ENCODE measurements at places on chromosomes 6 and 20.

DNA sequence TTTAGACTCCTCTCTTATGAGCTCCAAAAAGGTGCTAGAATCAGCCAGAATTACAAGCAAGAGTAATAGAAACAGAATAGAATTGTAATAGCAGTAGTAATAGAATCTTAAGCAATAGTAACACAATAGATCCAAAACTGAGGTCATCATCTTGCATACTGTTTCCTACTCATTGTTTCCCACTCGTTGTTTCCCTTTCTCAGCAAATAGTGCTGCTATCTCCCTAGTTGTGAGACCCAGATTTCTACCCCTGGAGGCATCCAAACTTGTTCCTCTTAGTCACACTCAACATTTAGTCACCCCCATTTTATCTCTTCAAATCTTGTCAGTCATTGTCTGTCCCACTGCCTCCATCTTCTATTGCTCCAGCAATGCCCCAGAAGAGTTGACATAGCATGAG lies 356.9 kb upstream of the MARCKS start:
- DNase-seq = no peak

DNA sequence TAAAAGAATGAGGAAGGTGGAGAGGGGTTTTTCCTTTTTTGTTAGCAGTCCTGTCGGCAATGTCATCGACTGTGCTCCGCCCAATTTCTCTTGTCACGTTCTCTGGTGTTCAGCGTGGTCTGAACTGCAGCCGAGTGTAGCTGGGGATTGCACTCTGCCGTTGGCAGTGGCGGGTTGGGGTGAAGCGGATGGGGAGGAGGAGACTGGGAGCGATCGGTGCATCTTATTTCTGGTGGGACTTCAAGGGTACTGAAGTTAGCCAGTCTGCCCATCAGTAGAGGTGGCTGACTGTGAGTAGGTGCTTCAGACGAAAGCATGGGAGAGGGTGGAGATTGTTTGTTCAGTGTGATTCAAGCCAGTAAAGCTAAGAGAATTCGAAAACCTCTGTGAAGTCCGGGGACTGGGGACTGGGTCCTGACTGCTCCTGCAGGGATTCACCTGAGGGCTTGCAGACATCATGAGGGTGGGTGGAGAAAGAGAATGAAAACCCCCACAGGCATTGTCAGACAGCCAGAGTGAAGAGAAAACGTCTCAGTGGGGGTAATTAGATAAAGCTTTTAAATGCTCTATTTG lies 5.1 kb downstream of the RREB1 start:
- no peak for DNase-seq

DNA sequence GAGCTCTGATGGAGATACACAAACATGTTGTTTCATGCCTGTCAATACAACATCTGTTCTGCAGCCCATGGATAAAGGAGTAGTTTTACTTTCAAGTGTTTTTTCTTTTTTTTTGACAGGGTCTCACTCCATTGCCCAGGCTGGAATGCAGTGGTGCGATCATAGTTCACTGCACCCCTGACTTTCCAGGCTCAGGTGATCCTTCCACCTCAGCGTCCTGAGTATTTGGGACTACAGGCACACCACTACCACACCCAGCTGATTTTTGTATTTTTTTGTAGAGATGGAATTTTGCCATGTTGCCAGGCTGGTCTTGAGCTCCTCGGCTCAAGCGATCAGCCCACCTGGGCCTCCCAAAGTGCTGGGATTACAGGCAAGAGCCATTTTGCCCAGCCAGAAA lies 97.0 kb downstream of the SMAP1 start:
- no peak for DNase-seq

GRCh38 chr6:145608850-145609249 lies 126.5 kb downstream of the EPM2A start:
- DNase-seq = no peak

- DNase-seq = no peak
Observed at GRCh38 chr6:168062346-168063289, 16.4 kb downstream of the FRMD1 start.

DNA sequence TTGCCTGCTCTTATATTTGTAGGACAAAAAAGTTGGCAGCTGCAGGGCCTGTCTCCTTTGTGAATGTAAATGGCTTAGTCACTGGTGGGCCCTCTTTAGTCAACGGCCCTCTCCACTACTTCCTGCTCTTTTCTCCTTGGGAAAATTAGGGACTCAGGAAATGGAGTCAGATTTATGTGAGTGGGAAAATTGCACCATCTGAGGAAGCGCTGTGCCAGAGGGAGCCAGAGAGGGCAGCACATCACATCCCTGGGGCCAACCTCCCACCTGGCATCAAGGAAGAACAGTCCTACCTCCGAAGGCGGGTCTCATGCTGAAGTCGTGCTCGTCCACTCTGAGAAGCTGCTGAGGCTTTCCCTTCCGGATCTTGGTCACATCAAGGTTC lies 15.6 kb downstream of the GABRR2 start:
- DNase-seq = no peak

DNA sequence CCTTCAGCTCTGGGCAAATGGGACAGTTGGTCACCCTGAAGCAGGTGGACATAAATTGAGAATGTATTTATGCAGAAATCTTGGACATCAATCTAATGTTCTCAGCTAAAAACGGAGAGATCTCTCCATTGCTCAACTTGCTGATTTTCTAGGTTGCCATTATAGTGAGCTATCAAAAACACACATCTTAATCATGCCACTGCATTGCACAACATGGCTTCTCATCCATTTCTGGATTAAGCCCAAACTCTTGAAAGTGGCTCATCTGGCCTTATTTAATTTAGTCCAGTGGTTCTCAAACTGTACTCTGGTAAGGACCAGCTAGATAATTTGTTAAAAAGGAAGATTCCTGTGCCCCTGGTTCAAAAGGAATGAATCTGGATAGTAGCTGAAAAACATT lies 324.9 kb upstream of the CITED2 start:
- DNase-seq = no peak

- peak; percentile 22 for DNase-seq
Observed at GRCh38 chr6:89828988-89829471, 650 bp upstream of the CASP8AP2 start.

DNA sequence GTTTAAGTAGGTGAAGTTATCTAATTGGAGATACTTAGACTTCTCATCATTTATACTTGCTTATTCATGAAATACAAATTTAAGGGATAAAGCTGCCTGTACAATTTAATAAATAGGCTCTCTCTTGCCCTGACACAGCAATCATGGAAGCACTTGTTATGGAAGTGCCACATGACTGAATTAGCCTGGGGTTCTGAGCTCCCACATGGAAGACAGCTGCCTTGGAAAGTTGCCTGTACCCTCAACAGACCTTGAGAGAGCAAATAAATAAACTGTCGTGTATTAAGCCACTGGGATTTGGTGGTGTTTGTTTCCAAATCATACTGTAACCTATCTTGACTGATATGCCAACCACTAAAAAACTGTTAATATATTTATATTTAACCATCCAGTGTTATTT lies 87.0 kb upstream of the RSPO3 start:
- DNase-seq = no peak

GRCh38 chr6:156852147-156852857 lies 75.1 kb downstream of the ARID1B start:
- no peak for DNase-seq

GRCh38 chr6:34484391-34484790 lies 18.5 kb downstream of the PACSIN1 start:
- no peak for DNase-seq

- DNase-seq = no peak
Observed at GRCh38 chr6:105596284-105596755, 193.4 kb upstream of the PREP start.

- no peak for DNase-seq
Observed at GRCh38 chr6:165746331-165746730, 83.3 kb upstream of the PDE10A start.

- no peak for DNase-seq
Observed at GRCh38 chr6:18276610-18277236, 12.4 kb upstream of the DEK start.

GRCh38 chr6:132715204-132715603 lies 1.3 kb upstream of the VNN1 start:
- DNase-seq = peak; percentile 26

GRCh38 chr20:24730750-24731149 lies 218.3 kb upstream of the CST7 start:
- no peak for DNase-seq

DNA sequence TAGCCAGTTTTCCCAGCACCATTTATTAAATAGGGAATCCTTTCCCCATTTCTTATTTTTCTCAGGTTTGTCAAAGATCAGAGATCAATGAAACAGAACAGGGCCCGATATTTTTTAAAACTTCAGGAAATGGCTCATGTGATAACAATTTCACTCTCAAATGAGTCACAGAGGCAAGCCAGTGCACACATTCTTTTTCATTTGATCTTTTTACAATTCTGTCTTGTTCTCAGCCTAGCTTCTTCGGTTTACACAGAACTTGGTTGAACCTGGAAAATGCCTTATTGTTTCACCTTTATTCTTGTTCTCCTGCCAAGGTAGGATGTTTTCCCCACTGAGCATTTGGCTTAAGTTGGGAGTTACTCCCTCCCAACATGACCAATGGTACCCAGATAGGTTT lies 258.9 kb downstream of the COL12A1 start:
- no peak for DNase-seq

DNA sequence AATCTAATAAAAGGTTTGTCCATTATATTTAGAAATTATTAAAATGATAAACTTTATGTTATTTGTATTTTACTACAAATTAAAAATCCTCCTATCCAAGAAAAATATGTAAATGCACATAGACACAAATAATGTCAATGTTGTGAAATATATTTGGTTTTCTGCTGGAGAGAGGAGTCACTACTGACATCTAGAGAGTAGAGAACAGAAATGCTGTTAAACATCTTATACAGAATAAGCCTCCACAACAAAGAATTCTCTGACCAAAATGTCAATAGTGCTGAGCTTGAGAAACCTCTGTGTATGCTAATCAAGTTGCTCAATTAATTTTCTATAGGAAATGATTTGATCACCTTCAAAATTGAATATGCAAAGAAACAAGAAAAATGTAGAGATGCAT lies 12.4 kb downstream of the HTR1B start:
- no peak for DNase-seq

GRCh38 chr6:31725502-31726350 lies 2.6 kb downstream of the MPIG6B start:
- no peak for DNase-seq

DNA sequence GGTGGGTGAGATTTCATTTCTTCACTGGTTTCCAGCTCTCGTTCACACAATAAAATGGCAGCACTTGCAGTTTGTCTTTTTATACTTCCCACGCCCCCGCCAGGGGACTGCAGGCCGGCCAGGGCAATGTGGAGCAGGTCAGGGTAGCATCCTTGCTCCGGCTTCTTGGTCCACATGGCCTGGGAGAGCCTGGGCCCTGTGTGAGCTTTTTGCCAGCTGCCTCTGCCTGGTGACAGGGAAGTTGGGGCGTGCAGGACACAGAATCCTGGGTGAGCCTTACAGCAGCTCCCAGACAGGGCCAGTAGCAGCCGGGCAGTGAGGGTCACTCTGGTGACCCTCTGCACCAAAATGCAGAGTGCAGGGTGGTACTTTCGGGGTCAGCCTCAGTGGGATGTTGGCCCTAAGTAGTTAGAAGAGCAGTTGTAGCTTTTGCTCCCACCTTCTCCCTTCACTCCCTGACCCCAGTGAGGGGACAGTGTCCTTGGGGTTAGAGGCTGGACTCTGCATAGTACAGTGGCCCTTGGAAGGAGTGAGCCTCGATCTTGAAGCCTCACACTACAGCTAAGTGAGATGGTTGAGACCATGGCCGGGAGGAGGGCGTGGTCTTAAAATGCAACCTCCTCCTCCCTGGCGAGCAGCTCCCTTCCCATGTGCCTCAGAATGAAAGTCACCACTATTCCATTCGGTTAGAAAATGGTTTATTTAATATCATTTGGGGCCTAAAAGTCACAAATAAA lies 23.8 kb downstream of the PYGB start:
- DNase-seq = peak; percentile 3

- peak; percentile 98 for DNase-seq
Observed at GRCh38 chr6:31815025-31815838, at the start of the genes HSPA1A and HSPA1L. HSPA1A (plus strand) TSS chr6:31815543; CDS start chr6:31815757, 214 bp downstream. HSPA1L (minus strand) TSS chr6:31815283; CDS start chr6:31811972, 3,311 bp downstream.

- peak; percentile 43 for DNase-seq
Observed at GRCh38 chr6:30684386-30685156, 1.9 kb downstream of the PPP1R18 start.

DNA sequence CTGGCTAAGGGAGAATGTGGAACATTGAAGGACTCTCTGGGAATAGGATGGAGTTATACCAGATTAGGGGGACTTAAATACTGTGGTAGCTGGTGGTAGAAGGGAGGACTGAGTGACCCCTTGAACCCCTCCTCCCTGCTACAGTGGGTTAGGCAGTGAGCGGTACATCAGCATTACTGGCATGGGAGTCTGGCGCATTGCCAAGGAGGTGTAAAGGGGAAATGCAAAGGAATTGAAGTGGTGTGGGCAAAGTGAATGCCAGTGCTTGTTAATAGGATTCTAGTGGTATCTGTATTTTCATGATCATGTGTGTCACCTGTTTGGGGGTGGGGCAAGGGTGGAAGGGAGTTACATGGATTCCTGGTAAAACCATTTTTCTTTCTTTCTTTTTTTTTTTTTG lies 60.1 kb downstream of the GFRA4 start:
- no peak for DNase-seq

GRCh38 chr6:4356899-4357659 lies 221.7 kb upstream of the ECI2 start:
- DNase-seq = no peak

- DNase-seq = no peak
Observed at GRCh38 chr6:35611240-35611639, 77.5 kb downstream of the FKBP5 start.

GRCh38 chr20:33647603-33648395 lies 14.3 kb upstream of the C20orf144 start:
- DNase-seq = peak; percentile 41

- no peak for DNase-seq
Observed at GRCh38 chr6:47250302-47250701, 59.4 kb downstream of the TNFRSF21 start.

- DNase-seq = no peak
Observed at GRCh38 chr6:23175391-23175790, 606.0 kb downstream of the HDGFL1 start.

GRCh38 chr20:46740214-46740609 lies 30.8 kb downstream of the SLC2A10 start:
- no peak for DNase-seq

GRCh38 chr6:103570431-103570830 lies 1289.3 kb downstream of the HACE1 start:
- no peak for DNase-seq

GRCh38 chr20:2399390-2399789 lies 18.7 kb downstream of the TGM6 start:
- no peak for DNase-seq

DNA sequence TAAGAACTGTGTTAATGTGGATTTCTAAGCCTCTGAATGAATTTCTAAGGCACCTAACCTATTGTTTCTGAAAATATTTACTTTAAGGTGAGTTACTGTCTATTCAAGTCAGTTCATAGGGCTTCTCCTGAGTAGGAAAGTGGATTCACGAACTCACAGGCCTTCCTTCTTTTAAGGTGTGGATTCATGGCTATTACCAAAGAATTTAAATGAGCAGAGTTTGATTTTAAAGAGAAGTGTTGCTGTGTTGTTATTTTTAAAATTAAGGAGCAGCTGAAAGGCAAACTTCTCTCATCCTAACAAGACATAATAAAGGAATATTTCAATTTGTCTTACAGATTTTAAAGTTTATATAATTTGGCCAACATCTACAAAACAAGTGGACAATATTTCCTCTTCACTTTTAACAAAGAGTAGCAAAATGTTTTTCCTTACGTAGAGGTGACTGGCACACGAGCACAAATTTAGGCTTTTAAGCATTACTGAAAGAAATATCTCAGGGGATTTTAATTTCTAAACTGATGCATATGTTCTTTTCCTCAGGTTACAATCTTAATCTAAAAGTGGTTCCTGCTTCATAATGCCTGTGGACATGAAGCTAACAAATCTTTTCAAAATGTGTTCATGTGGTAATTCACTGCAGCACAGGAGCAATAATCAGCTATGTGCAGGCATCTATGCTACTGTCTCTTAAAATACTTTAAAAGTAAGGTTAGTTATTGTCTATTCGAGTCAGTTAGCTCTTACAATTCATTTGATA lies 602 bp upstream of the TSPYL4 start:
- no peak for DNase-seq
